ENCODE measurements at places on chromosomes 3 and 15. TPM values are rescaled to one million over a fixed set of nuclear protein-coding genes. Genes with fewer than 3 reads are reported as not detected.

SLC27A2 gene
- 22.0 TPM for total RNA-seq

DNA sequence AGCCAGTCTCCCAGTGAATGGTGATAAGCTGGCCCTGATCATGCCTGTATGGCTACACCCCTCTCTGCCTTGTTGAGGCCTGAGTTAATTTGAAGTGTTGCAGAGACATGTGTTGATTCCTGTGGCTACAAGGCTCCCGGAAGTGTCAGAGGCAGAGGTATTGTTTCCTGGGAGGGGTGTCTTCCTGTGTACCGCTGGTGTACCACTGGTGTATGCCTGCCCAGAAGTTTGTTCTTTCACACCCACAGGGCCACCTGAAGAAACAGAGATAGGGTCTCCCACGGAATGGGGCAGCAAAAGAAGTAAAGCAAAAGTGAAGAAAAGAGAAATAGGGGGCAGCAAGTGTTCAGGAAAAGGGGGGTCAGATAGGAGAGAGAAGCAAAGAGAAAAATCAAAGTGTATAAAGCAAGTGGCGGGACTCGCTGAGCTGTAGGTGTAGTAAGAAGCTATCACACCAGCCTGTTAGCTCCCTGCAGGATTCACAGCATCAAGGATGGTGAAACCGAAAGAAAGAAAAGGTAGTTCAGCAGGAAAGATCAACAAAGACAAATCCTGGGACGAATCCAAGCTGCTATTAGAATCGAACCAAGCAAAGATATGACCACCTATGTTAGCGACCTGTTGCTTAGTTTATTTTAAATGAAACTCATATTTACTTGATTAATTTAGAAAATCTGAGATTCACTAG lies 36.6 kb upstream of the CD47 start:
- H3K36me3 ChIP-seq: no peaks in the 10 kb centered on the region
- H3K4me1 ChIP-seq: no peaks in the 10 kb centered on the region
- H3K4me3 ChIP-seq: no peak overlapping the region
- H3K27ac ChIP-seq: no peak overlapping the region
- H3K27me3 ChIP-seq: no peaks in the 10 kb centered on the region

DNA sequence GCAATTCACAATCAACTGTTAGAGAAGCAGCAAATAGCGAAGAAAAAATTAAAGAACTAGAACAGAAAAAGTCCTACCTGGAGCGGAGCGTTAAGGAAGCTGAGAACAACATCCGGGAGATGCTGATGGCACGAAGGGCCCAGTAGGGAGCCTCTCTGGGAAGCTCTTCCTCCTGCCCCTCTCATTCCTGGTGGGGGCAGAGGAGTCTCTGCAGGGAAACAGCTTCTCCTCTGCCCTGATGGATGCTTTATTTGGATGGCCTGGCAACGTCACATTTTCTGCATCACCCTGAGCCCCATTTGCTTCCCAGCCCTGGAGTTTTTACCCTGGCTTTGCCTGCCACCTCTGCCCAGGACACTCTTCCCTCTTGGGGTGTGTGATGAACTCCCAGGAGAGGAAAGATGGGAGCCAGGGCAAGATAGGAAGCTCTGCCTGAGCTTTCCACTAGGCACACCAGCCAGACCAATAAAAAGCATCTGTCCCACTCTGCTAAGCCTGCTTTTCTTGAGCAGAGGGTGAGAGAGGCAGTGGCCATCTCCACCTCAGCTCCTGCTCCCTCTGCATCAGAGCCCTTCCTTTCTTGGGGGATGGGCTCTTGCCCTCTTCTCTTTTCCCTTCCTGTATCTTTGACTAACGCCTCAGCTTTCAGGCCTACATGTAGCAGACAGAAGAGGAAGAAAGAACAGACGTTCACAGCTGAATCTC lies 39.4 kb downstream of the PPARG start:
- no peak overlapping the region for H3K27ac ChIP-seq
- no peaks in the 10 kb centered on the region for H3K36me3 ChIP-seq
- no peaks in the 10 kb centered on the region for H3K27me3 ChIP-seq

GATM gene
- 254 TPM for total RNA-seq

- H3K4me3 ChIP-seq: no peak overlapping the region
- no peaks in the 10 kb centered on the region for H3K27me3 ChIP-seq
- H3K36me3 ChIP-seq: no peaks in the 10 kb centered on the region
- H3K4me1 ChIP-seq: no peaks in the 10 kb centered on the region
These were observed 27.1 kb downstream of the EIF2AK4 start for GRCh38 chr15:39961051-39961450.

GALNT15 gene
- 7.6 TPM for total RNA-seq

- no peak for DNase-seq
- peak overlapping the region; percentile 55 for H3K4me3 ChIP-seq
- peak overlapping the region; percentile 93 for H3K27ac ChIP-seq
- no peaks in the 10 kb centered on the region for H3K36me3 ChIP-seq
- H3K4me1 ChIP-seq: peaks cover 13% of the 10 kb centered on the region
- no peaks in the 10 kb centered on the region for H3K27me3 ChIP-seq
These were observed 653 bp upstream of the WDR6 start for GRCh38 chr3:49006408-49007067.

DNA sequence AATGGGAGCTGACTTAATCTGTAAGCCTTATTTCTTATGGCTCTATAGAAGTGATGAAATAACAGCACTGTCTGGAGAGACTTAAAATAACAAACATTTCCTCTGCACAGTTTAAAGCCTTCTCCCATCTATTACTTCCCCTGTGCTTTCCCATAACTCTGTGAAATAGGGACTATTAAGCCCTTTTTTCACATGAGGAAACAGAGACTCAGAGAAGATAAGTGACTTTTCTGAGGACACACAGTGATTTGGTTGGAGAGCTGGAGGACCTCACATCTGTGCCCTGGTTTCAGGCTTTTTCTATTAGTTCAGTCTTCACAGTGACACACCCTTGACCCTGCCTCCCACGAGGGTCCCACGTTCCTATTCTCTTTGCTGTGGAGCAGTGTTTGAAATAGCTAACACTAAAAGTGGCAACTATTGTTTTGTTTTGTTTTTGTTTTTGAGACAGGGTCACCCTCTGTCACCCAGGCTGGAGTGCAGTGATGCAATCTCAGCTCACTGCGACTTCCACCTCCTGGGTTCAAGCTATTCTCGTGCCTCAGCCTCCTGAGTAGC lies 82.9 kb downstream of the ST6GAL1 start:
- no peak for DNase-seq
- H3K27ac ChIP-seq: peak overlapping the region; percentile 63
- no peaks in the 10 kb centered on the region for H3K36me3 ChIP-seq
- H3K27me3 ChIP-seq: no peaks in the 10 kb centered on the region
- H3K4me3 ChIP-seq: no peak overlapping the region

IGSF10 gene
- total RNA-seq: not detected

GRCh38 chr3:109269577-109270275 lies 46.6 kb downstream of the DPPA2 start:
- no peaks in the 10 kb centered on the region for H3K4me1 ChIP-seq
- no peak overlapping the region for H3K4me3 ChIP-seq
- no peaks in the 10 kb centered on the region for H3K27me3 ChIP-seq
- no peak for DNase-seq
- H3K27ac ChIP-seq: no peak overlapping the region
- no peaks in the 10 kb centered on the region for H3K36me3 ChIP-seq

GRCh38 chr3:105613120-105613519 lies 246.4 kb downstream of the ALCAM start:
- H3K4me1 ChIP-seq: no peaks in the 10 kb centered on the region
- no peaks in the 10 kb centered on the region for H3K27me3 ChIP-seq
- no peak overlapping the region for H3K27ac ChIP-seq
- no peak overlapping the region for H3K4me3 ChIP-seq

DNA sequence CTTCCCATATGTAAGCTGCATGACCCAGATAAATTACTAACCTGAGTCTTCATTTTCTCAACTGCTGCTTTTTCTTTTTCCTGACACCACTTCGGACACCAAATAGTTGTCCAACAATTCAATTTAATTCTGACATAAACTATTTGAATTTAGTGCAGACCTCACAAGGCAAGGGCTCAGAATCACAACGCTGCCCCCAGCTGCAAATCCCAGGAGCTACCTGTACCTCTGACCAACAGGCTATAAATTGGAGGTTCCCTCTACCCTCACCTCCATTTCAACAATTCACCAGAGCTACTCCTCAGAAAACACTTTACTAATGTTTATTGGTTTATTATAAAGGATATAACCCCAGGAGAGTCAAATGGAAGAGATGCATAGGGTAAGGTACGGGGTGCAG lies 737.6 kb downstream of the NTRK3 start:
- H3K4me1 ChIP-seq: no peaks in the 10 kb centered on the region
- H3K36me3 ChIP-seq: no peaks in the 10 kb centered on the region
- H3K27me3 ChIP-seq: no peaks in the 10 kb centered on the region
- no peak overlapping the region for H3K27ac ChIP-seq

ADPRH gene
- 8.2 TPM for total RNA-seq

GRCh38 chr15:71804695-71805470 lies 5.5 kb upstream of the NR2E3 start:
- no peaks in the 10 kb centered on the region for H3K36me3 ChIP-seq
- H3K4me1 ChIP-seq: no peaks in the 10 kb centered on the region
- no peak overlapping the region for H3K27ac ChIP-seq
- no peaks in the 10 kb centered on the region for H3K27me3 ChIP-seq

DNA sequence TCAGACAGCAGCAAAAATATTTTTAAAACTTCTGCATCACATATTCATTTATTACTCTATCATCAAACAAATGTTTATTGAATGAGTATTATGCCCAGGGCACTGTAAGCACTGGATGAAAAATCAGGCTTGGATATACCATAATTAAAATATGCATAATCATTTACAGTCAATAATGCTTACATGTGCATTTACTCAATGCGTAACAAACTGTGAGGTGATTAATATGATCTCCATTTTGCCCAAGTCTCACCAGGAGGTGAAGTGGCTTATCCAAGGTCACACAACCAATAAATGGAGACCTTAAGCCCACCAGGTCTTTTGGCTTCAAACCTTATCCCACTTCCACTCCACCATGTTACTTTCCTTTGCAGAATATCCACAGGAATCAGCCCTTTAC lies 117.3 kb upstream of the SLC24A5 start:
- no peak overlapping the region for H3K4me3 ChIP-seq
- no peak overlapping the region for H3K27ac ChIP-seq
- no peaks in the 10 kb centered on the region for H3K27me3 ChIP-seq
- no peaks in the 10 kb centered on the region for H3K36me3 ChIP-seq

GRCh38 chr3:103609472-103609871 lies 1174.7 kb downstream of the ZPLD1 start:
- DNase-seq: no peak
- H3K36me3 ChIP-seq: no peaks in the 10 kb centered on the region

MGLL gene
- 31.8 TPM for total RNA-seq

DNA sequence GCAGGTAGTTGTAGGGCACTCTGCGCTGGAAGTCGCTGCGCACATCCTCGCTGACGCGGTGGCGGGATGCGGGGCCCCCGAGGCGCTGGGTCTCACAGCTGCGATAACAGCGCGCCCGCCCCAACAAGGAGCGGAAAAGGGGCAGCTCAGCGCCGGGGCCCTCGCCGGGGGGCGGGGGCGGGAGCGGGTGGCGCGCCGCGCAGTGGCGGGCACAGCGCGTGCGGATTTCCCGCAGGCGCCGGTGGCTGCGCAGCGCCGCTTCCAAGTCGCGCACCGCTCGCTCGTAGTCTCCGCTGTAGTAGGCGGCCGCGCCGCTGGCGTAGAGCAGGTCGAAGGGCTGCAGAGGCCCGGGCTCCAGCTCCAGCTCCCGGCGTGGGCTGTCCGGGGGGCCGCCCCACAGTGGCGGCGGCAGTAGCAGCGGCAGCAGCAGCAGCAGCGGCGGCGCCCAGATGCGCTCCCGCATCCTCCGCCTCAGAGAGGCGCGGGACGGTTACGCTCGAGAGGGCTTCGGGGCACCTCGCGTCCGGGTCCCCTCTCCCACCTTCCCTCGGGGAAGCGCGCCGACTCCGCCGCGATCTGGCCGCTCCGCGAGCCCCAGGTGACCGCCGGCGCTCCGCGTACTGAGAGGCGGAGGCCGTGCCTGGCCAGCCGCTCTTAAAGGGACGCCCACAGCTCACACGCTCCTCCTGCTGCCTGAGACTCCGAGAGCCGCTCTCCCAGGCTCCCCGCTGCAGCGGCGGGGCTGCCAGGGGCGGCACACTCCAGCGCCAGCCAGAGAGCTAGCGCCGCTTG lies at the start of gene P3H2:
Gene P3H2, minus strand, starts transcription at position 629 of the 792 bp plus-strand sequence. Its CDS starts 166 bp downstream, at position 463.
- peak within 1 kb of the TSS; percentile 82 for H3K4me3 ChIP-seq
- peak; percentile 87 for DNase-seq
- H3K27me3 ChIP-seq: no peaks in the 10 kb centered on the region

C3orf22 gene
- not detected for total RNA-seq

MYH15 gene
- 0.68 TPM for total RNA-seq
